ENCODE measurements at places on chromosomes 13 and 19. TPM values are rescaled to one million over a fixed set of nuclear protein-coding genes. Genes with fewer than 3 reads are reported as not detected.

GRCh38 chr19:11168568-11168967, 13.0 kb upstream of the SPC24 start:
- no peak for DNase-seq

GRCh38 chr19:7953060-7953459, 9.6 kb upstream of the TIMM44 start:
- no peak for DNase-seq

DNA sequence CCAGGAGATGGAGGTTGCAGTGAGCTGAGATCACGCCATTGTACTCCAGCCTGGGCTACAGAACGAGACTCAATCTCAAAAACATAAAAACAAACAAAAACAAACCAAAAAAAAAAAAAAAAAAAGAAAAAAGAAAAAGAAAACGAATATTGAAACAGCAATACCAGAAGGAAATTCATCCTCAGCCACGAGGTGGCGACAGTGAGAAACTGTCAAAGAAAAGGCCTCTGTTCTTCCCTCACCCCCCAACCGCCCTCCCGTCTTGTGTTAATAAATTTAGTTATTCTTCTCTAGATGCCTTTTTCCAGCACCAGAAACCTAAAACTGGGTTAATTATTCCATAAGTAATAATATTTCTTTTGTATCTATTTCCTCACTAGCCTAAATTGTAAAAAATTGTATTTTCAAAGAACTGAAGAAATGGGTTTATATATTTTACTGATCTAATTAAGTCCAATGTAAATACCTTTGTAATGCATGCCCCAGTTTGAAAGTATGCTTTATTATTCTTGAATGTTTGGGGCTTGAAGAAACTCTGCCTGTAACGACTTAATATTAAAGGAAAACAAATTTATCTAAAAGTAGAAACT, 38.6 kb downstream of the LIG4 start:
- DNase-seq, result no peak

- no peak for DNase-seq
These were observed 269.6 kb downstream of the SLITRK5 start for GRCh38 chr13:87940776-87941175.

The URAD gene
- polyA plus RNA-seq, result not detected

DNA sequence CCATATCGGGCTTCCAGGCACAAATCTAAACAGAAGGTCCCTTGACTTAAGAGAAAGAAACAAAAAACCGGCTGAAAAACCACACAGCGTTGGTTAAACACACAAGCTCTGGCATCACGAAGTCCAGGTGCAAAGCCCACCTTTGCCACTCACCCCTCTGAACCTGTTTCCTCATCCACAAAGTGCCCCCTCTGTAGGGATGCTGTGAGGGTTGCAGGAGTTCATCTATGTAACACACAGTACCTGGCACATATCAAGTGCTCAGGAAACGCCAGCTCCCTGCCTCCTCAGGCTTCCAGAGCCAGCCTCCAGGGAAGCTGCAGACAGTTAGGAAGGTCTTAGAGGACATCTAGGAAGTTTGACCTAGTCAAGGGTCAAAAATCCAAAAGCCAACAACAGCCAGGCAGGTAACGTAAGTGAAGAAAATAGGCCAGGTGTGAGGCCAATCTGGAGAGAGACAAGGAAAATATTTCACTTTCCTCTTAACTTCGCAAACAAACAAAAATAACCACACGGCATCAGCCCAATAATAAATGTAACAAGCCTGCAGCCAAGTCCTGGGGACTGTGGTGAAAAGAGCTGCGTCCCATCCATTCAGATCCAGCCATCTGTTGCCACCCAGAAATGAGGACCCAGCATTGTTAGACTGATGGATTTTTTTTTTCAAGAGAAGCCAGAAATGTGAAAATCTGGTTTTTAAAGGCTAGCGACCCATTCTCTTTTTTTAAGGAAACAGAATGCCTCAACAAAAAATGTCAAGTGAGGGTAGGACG, 10.0 kb downstream of the KDELR1 start:
- no peak for DNase-seq

- DNase-seq, result no peak
These were observed 68.6 kb downstream of the SPACA7 start for GRCh38 chr13:112444416-112445399.

- DNase-seq, result no peak
These were observed 111.3 kb upstream of the EDNRB start for GRCh38 chr13:78029901-78030300.

DNA sequence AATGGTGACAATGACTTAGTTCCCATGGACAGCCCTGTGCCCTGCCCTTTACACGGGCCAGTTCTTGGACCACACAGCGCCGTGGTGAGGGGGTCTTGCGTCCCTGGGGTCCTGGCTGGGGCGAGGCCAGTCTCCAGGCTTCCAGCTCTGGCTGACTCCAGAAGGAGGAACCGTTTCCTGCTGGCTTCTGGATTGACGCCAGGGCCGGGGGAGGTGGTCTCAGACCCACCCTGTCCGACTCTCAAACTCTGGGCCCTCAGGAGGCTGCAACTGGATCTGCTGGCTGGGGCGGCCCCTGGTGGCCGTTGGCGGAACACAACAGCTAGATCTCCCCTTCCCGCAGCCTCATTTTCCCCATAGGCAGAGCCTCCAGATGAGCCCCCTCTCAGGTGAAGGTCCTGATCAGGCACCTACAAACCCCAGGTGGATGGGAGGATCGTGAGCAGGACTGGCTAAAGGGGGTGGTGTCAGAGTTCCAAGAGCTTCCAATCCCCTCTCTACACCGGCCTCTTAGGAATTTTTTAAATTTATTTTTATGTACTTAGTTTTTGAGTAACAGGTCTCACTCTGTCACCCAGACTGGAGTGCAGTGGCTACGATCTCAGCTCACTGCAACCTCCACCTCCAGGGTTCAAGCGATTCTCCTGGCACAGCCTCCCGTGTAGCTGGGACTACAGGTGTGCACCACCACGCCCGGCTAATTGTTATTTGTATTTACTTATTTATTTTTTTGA, 8.0 kb downstream of the CCDC194 start:
- DNase-seq, result no peak

DNA sequence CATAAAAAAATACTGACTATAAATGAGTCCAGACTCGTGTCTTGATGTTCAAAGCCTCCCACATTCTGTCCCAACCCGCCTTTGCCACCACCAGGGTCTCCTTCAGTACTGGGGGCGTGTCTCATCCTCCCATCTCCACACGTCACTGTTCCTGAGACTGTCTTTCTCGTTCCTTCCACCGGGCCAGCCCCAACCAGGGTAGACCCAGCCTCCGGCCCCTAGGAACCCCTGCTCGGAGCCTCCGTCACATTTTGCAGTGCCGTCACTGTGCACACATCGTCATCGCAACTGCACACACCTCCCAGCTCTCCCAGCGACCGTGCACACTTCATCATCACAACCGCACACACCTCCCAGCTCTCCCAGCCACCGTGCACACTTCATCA, 73.4 kb downstream of the SPACA7 start:
- no peak for DNase-seq

GRCh38 chr13:97329331-97329730, 104.6 kb upstream of the RAP2A start:
- DNase-seq, result no peak

DNA sequence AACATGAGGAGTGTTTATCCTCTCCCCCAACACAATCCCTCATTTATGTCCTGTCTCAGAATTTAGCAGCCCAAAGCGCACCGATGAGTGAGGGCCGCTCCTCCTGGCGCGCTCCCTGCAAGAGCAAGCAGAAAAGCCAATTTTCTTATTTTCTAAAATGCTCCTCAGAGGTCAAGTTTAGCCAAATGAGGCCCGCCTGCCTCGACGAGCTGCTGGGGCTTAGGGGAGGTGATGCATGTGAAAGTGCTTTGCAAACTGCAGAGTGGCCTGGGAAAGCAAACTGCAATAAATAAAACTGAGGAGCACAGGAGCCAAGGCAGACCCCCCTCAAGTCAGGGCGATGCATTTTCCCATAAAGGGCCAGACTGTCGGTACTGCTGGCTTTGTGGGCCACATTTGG, 29.0 kb downstream of the CAPS start:
- no peak for DNase-seq

The BORA gene
- 8.7 TPM for polyA plus RNA-seq

DNA sequence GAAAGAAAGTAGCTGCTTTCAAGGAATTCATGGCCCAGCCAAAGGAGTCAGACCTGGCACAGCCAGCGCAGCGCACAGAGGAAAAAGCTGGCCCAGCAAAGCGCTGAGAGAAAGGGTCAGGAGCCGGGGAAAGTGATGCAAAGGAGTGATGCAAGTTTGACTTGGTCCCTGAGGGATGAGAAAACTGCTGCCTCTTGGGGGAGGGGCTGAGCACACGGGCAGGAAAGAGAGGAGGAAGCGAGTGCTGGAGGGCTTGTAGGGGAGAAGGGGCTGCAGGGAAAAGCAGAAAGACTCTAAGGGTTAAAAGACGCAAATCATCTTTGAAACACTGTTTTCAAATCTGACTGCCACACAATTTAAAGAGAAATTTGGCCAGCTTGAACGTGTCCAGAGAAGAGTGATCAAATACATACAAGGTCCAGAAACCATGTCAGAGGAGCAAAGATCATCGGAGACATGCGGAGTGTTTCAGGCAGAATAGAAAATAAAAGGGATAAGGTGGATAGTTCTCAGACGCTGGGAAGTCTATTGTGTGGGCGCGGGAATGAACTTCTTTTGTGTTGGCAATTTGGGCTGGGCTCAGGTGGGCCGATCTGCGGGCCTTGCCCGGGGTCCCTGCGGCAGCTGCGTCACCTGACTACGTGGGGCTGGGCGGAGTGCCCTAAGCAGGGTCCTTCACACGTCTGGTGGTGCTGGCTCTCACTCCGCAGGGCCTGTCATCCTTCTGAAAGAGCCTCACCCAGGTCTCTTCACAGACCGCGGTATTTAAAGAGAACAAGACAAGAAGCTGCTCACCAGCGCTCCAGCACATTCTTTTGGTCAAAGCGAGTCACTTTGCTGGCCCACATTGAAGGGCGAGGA, 18.1 kb downstream of the N4BP2L1 start:
- no peak for DNase-seq

DNA sequence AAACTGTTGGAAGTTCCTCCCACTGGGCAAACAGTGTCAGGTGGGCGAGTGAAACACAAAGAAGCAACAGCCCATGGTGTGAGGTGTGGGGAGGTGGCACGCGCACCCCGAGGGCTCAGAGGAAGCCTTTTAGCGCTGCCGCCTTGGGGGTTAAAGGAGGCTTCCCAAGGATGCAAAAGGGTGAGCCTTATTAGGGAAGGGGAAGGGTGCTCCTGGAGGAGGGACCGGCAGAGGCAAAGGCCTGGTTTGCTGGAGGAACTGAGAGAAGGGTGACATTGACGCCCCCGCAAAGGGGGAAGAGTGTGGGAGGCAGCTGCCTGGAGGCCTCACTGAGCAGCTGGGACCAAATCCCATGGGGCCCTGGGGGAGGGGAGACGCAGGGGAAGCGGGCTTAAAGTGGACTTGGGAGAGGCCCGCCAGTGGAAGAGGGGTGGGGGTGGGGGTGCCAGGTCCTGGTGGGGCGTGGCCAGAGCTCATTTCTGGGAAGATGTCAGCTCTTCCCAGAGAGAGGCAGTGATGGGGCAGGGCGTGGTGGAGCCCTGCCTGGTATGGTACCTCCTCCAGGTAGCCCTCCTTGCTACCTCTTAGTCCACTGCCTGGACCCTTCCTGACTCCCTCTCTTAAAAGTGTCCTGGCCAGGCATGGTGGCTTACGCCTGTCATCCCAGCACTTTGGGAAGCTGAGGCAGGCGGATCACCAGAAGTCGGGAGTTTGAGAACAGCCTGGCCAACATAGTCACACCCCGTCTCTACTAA, 12.0 kb upstream of the FCHO1 start:
- no peak for DNase-seq

- no peak for DNase-seq
These were observed 69.4 kb downstream of the TSC22D1 start for GRCh38 chr13:44506719-44507118.

The ERICH4 gene
- polyA plus RNA-seq, result 6.3 TPM

DNA sequence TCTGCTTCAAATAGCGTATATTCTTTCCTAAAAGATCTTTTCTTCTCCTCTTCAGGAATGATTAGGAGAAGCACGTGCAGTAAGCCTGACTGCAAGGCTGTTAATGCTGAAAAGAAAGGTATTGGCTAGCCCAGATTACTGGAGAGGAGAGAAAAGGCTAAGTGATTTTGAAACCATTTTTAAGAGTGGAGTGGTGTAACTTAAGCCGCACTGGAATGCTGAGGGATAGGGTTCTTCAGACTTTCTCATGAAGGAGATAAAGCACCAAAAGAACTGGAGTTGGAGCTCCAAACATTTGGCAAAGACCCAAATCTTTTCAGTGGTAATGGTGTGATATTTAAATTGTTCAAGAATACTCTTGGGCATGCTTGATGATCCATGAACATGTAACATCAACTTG, 388.3 kb downstream of the COG6 start:
- no peak for DNase-seq

The LYPD3 gene
- polyA plus RNA-seq, result 2.2 TPM

The ZNF790 gene
- polyA plus RNA-seq, result 14.8 TPM

DNA sequence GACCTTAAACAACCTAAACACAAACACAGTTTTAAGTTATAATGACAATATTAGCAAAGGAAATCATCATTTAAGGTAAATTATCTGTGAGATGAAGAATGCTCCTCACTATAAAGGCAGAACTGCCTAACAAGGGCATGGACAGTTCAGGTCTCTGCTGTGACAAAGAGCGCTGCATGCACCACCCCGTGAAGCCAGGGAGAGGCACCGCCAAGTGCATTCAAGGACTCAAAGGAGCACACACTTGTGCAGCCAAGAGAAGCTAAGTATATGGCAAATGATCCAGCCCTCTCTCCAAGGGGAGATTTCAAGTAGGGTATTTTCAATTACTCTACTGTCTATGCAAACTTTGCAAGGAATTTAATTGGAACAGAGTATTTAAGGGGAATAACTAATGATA, 126.0 kb downstream of the RAP2A start:
- no peak for DNase-seq

The ZNF208 gene
- polyA plus RNA-seq, result 12.4 TPM

DNA sequence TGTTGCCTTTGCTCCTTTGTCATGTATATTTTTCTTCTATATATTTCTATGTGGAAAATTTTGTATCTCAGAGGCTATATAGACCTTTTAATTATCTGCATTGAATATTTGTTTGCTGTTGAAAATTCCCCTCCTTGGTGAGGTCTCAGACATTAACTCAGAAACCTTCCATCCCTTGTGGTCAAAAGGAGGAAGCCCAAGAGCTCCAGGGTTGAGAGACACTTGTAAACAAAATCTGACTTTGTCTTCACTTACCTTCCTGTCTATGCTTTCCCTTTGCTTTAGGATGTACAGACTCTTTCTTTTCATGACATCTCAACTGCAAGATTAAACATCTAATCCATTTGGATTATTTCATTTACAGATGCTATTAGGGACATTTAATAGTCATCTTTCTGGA, 157.5 kb downstream of the PCDH20 start:
- no peak for DNase-seq

GRCh38 chr13:76014406-76015318, 378.5 kb downstream of the LMO7 start:
- no peak for DNase-seq

The ZNF383 gene
- polyA plus RNA-seq, result 13.4 TPM

GRCh38 chr13:112697756-112698655, 8.2 kb downstream of the ATP11A start:
- no peak for DNase-seq

The POGLUT2 gene
- polyA plus RNA-seq, result 57.8 TPM

DNA sequence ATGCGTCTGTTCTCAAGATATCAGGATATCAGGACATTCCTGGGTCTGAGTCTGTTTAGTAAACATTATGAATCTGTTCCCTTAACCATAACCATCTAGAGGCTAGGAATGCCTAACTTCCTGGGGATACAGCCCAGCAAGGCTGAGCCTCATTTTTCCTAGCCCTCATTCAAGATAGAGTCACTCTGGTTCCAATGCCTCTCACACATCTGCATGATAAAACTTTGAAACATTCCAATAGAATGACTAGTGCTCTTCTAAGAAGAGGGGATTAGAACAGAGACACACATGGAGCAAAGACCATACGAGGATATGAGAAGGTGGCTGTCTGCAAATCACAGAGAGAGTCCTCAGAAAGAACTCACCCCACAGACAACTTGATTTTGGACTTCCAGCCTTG, 20.6 kb upstream of the CABP5 start:
- no peak for DNase-seq
